Esophagus (tissue), 2 donors: ENCODE measurements at places on chromosomes 4 and X. TPM values are rescaled to one million over a fixed set of nuclear protein-coding genes. Genes with fewer than 3 reads are reported as not detected.

Gene GPR173
- polyA plus RNA-seq: 0.18 TPM

Gene MAGEA4
- not detected for polyA plus RNA-seq

Gene ODAM
- 0.08 TPM for polyA plus RNA-seq

Gene STARD8
- 0.75 TPM for polyA plus RNA-seq

Gene HELQ
- 4.3 TPM for polyA plus RNA-seq

Gene BTK
- polyA plus RNA-seq: 1.1 TPM

Gene PLK4
- 6.1 TPM for polyA plus RNA-seq

Gene CSAG1
- polyA plus RNA-seq: not detected

Gene IL9R
- polyA plus RNA-seq: 0.26 TPM

Gene UPF3B
- 7.9 TPM for polyA plus RNA-seq

Gene GLA
- 16.7 TPM for polyA plus RNA-seq

Gene CENPVL1
- not detected for polyA plus RNA-seq

Gene GPR78
- 8.9 TPM for polyA plus RNA-seq

Gene TMEM33
- polyA plus RNA-seq: 21.0 TPM

Gene CACNA1F
- polyA plus RNA-seq: 0.11 TPM

Gene CAMK2D
- 13.4 TPM for polyA plus RNA-seq

Gene CXXC4
- 0.02 TPM for polyA plus RNA-seq

Gene CC2D2A
- 4.5 TPM for polyA plus RNA-seq

Gene GAB3
- polyA plus RNA-seq: 0.56 TPM

Gene SMIM31
- polyA plus RNA-seq: not detected

Gene GSX2
- polyA plus RNA-seq: not detected

Gene APBB2
- polyA plus RNA-seq: 3.0 TPM

Gene ERVMER34-1
- 1.0 TPM for polyA plus RNA-seq

Gene CT45A2
- not detected for polyA plus RNA-seq

Gene ANTXR2
- polyA plus RNA-seq: 9.6 TPM

Gene TENM3
- polyA plus RNA-seq: 0.39 TPM

Gene HSFX2
- polyA plus RNA-seq: 0.26 TPM

Gene ABCD1
- 1.8 TPM for polyA plus RNA-seq

Gene PI4K2B
- polyA plus RNA-seq: 11.6 TPM

Gene PCGF3
- 63.7 TPM for polyA plus RNA-seq

Gene SPOCK3
- polyA plus RNA-seq: 0.04 TPM

Gene MAGEA1
- not detected for polyA plus RNA-seq

Gene SH3TC1
- polyA plus RNA-seq: 18.0 TPM

Gene NAP1L3
- polyA plus RNA-seq: 0.26 TPM

Gene ELOVL6
- 17.3 TPM for polyA plus RNA-seq

Gene MAGEA9B
- not detected for polyA plus RNA-seq

Gene BEND4
- polyA plus RNA-seq: not detected

Gene CPZ
- 3.4 TPM for polyA plus RNA-seq

Gene SHROOM3
- polyA plus RNA-seq: 14.2 TPM

Gene CSN1S1
- polyA plus RNA-seq: not detected

Gene ERAS
- 0.10 TPM for polyA plus RNA-seq

Gene SLC6A14
- polyA plus RNA-seq: 1.3 TPM

Gene NWD2
- polyA plus RNA-seq: 0.05 TPM

Gene SSX2
- polyA plus RNA-seq: not detected

Gene SH2D1A
- polyA plus RNA-seq: 0.33 TPM

Gene SLC2A9
- 4.1 TPM for polyA plus RNA-seq

Gene SLITRK4
- polyA plus RNA-seq: 0.06 TPM

Gene SYN1
- polyA plus RNA-seq: 0.14 TPM
